ENCODE measurements at places on chromosomes 7 and 10. TPM values are rescaled to one million over a fixed set of nuclear protein-coding genes. Genes with fewer than 3 reads are reported as not detected.

DNA sequence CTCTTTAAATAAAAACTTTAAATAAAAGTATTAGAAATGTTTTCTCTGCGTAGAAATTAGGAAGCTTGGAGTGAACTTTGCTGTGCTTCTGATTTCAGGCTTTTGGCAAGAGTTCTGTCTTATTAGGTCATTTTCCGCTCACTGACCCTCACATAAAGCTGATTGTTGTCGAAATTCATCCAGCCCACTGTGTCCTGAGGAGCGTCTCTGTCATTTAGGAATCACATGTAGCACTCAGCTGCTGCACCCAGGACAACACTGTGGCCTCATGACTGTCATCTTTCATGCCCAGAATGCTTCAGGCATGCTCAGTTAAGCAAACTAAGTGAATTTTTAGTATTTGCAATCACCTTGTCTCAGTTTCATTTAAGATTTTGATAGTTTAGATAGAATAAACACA, 57.8 kb upstream of the MSRB2 start:
- no peaks in the 10 kb centered on the region for H3K4me1 ChIP-seq
- H3K27me3 ChIP-seq = no peaks in the 10 kb centered on the region
- no peak overlapping the region for H3K4me3 ChIP-seq
- no peaks in the 10 kb centered on the region for H3K36me3 ChIP-seq
- no peak overlapping the region for H3K27ac ChIP-seq
- DNase-seq = no peak

- peak overlapping the region; percentile 82 for H3K27ac ChIP-seq
- peaks cover 14% of the 10 kb centered on the region for H3K4me1 ChIP-seq
- peak; percentile 22 for DNase-seq
- H3K4me3 ChIP-seq = peak overlapping the region; percentile 78
- no peaks in the 10 kb centered on the region for H3K36me3 ChIP-seq
Observed at GRCh38 chr7:92835851-92836488, 403 bp downstream of the CDK6 start.

Gene SFTPA1
- total RNA-seq = 0.26 TPM

Gene VENTX
- total RNA-seq = not detected

DNA sequence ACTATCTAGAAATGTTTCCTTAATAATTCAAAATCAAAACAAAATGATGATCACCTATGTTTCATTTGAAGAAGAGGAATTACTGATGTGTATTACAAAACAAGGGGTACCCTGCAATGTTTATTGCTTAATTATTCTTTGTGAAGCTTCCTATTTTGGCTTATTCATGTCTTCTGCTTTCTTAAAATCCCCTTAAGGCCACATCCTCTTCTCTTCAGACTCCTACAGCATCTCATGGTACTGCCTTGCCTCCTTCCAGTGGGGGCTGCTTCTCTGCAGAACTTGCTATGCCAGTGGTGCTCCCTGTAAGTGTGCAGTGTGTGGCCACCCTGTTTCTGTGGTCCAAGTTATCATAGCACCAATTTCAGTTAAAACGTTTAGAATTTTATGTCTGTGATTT, 35.0 kb downstream of the CCDC146 start:
- no peaks in the 10 kb centered on the region for H3K27me3 ChIP-seq
- H3K4me1 ChIP-seq = no peaks in the 10 kb centered on the region
- no peaks in the 10 kb centered on the region for H3K36me3 ChIP-seq
- peak; percentile 19 for DNase-seq

- no peaks in the 10 kb centered on the region for H3K27me3 ChIP-seq
- no peaks in the 10 kb centered on the region for H3K36me3 ChIP-seq
- H3K4me1 ChIP-seq = peaks cover 33% of the 10 kb centered on the region
- DNase-seq = no peak
- no peak overlapping the region for H3K4me3 ChIP-seq
Observed at GRCh38 chr10:80452640-80453039, 1.5 kb upstream of the TSPAN14 start.

- H3K27me3 ChIP-seq = no peaks in the 10 kb centered on the region
- H3K4me1 ChIP-seq = peaks cover 5% of the 10 kb centered on the region
- H3K36me3 ChIP-seq = no peaks in the 10 kb centered on the region
Observed at GRCh38 chr10:84256510-84257342, 11.9 kb downstream of the RGR start.

DNA sequence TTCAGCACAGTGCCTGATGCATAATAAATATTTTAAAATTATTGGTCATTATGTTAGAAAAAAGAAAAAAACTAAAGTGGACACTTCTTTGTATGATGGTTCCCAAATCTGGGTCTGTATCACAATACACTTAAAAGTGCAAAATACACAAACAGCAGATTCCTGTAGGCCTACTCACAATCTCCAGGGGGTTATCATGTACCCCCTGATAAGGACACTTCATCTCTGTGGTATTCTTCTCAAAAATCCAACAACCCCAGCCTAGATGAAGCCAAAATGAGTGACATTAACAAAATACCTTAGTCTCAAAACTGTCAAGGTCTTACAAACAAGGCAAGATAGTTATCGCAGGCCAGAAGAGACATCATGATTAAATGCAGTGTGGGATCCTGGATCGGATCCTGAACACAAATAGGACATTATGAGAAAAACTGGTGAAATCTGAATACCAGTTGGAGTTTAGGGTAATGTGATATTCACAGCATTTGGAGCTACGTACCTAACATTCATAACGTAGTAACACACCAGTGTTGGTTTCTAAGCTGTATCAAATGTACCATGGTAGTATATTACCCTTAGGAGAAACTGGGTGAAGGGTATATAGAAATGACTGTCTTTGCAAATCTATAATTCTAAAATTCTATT, 45.2 kb downstream of the NSUN6 start:
- no peak overlapping the region for H3K27ac ChIP-seq
- DNase-seq = no peak
- no peaks in the 10 kb centered on the region for H3K36me3 ChIP-seq
- peaks cover 5% of the 10 kb centered on the region for H3K4me1 ChIP-seq

- H3K27ac ChIP-seq = no peak overlapping the region
- no peak for DNase-seq
- no peak overlapping the region for H3K4me3 ChIP-seq
Observed at GRCh38 chr10:86376403-86376802, 9.8 kb upstream of the GRID1 start.

Gene ANTXRL
- total RNA-seq = not detected

- H3K27ac ChIP-seq = no peak overlapping the region
- H3K36me3 ChIP-seq = no peaks in the 10 kb centered on the region
- no peaks in the 10 kb centered on the region for H3K27me3 ChIP-seq
- no peak overlapping the region for H3K4me3 ChIP-seq
Observed at GRCh38 chr10:25547382-25547781, 372.6 kb downstream of the GPR158 start.

DNA sequence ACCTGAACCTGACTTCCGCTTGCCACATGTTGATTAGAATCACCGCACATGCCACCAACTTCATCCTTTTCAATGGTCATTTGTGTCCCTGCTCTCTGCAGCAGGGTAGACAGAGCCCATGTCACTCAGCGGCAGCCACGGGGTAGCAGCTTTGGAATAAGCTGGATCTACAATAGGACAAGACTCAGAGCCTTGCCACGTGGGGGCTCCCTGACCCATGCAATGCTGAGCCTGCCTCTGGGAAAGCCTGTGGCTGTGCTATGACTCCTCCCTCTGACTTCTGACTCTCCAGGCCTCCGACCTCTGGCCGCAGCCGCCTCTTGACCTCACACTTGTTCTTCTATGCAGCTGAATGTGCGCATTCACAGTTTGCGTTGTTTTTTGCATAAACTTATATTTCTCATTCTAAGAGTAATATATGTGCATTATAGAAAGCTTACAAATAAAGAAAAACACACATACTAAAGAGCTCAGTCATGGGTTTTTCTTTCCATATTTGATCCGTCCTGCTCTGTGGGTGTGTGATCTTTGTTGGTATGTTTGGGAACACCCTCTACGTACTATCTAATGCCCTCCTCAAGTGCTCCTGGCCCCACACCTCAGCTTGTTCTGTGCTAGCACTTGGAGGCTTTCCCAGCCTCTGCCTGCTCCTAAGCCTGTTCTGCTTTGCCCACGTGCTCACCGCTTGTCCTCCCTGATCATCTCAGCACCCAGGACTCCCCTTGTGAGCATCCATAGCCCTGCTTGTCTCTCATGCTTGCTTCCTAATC, 198.0 kb upstream of the MKI67 start:
- no peaks in the 10 kb centered on the region for H3K36me3 ChIP-seq
- no peak overlapping the region for H3K4me3 ChIP-seq
- H3K4me1 ChIP-seq = no peaks in the 10 kb centered on the region
- H3K27ac ChIP-seq = no peak overlapping the region
- H3K27me3 ChIP-seq = no peaks in the 10 kb centered on the region
- no peak for DNase-seq

- no peaks in the 10 kb centered on the region for H3K27me3 ChIP-seq
- no peaks in the 10 kb centered on the region for H3K4me1 ChIP-seq
- H3K4me3 ChIP-seq = no peak overlapping the region
- H3K36me3 ChIP-seq = no peaks in the 10 kb centered on the region
Observed at GRCh38 chr7:7426676-7427075, 109.0 kb downstream of the COL28A1 start.

DNA sequence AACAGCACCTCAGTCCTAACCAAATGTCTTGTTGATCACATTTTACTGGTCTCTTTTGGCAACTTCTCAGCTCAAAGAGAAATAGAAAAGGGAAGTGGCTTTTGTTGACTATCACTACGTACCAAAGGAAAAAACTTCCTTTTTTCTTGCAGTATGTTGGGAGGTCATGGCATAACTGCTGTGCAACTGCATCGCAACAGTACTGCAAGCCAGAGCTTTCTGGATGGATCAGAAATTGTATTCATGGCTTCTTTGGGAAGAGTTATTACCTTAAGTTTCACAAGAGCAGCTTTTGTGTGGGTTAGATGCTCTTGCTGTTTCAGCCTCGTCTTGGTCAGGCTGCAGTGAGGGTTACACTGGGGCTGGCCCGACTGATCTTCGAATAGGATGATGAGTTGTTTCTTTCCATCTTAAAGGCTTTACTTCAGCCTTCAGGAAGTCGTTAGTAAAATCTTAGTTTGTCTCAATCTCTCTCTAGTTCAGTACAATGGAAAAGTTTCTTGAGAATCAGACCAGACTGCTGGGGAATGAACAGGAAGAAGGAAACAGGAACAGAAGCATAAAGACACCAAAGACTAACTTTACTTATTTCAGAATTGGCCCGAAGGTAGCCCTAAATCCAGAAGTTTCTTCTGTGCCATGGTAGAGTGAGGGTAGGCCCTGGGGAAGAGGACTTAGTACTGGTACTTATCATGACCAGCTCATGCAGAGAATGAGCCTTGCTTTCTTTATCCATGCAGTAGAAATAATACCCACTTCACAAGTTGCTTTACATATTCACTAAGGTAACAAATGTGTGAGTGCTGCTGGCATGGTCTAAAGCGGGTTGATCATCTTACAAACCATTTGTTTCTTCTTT, 153.6 kb downstream of the CELF2 start:
- H3K27ac ChIP-seq = peak overlapping the region; percentile 51
- H3K4me1 ChIP-seq = no peaks in the 10 kb centered on the region
- no peaks in the 10 kb centered on the region for H3K36me3 ChIP-seq

- no peaks in the 10 kb centered on the region for H3K4me1 ChIP-seq
- H3K27me3 ChIP-seq = no peaks in the 10 kb centered on the region
- H3K4me3 ChIP-seq = no peak overlapping the region
- H3K36me3 ChIP-seq = no peaks in the 10 kb centered on the region
- DNase-seq = no peak
Observed at GRCh38 chr10:133446979-133447378, 6.8 kb upstream of the SCART1 start.

GRCh38 chr10:33352175-33352574, 17.7 kb upstream of the NRP1 start:
- no peaks in the 10 kb centered on the region for H3K27me3 ChIP-seq
- no peak for DNase-seq
- H3K36me3 ChIP-seq = no peaks in the 10 kb centered on the region

GRCh38 chr7:142897691-142898090, 12.1 kb upstream of the TRPV6 start:
- H3K4me1 ChIP-seq = peaks cover 26% of the 10 kb centered on the region
- DNase-seq = no peak
- no peak overlapping the region for H3K27ac ChIP-seq
- H3K27me3 ChIP-seq = no peaks in the 10 kb centered on the region
- H3K4me3 ChIP-seq = no peak overlapping the region

DNA sequence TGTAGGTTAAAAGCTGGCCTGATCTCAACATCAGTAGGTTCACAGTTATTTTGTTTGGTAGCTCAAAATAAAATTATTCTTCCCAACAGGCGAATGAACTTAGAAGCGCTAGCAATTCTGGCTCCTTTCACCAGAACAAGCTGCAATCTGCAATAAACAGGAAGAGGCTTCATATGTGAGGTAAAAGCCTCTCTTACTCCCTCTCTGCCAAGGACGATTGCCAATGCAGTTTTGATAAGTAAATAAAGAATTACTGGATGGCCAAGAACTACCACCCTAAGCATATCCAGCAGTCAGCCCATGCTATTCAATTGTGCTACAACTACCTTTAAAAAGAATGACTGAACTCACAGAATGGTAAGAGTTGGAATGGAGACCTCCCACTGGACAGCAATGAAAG, 150.0 kb upstream of the LAMB4 start:
- no peak for DNase-seq
- no peak overlapping the region for H3K27ac ChIP-seq
- H3K4me3 ChIP-seq = no peak overlapping the region

Gene ELFN1
- total RNA-seq = 0.33 TPM

DNA sequence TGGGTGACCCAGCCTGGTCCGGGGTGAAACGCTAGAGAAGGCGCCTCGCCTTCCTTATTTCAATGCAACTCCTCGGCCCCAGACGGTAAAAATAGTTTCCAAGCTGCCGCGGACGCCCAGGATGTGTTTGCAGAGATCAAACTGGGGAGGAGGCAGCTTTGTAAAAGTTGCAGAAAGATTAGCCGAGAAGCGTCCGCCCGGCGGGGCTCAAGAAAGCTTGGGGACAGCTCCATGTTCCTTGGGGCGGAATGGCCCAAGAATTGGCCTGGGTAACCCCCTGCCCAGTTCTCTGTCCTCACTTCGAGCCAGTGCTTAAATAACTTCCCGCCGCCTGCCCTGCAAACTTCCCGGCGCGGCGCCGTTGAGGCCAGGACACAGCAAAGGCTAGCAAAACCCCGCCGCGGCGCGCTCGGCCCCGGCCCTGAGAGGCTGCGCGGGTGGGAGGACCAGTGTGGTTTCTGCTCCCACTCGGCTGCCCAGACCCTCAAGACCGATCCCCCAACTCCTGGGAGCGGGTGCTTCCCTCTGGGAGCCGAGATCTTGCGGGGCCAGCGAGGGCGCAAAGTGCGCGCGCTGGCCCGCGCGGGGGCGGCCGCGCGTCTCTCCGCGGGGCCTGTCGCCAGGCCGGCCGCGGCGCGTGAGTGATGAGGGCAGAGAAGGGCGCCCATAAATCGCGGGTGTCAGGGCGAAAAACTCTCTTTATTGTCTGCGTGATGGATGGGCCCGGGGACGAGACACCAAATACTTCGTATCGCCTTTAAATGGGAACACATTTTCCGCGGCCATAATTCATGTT, 6.3 kb upstream of the ZNF503 start:
- peak overlapping the region; percentile 63 for H3K27ac ChIP-seq
- H3K4me1 ChIP-seq = peaks cover 42% of the 10 kb centered on the region
- H3K4me3 ChIP-seq = peak overlapping the region; percentile 95
- H3K36me3 ChIP-seq = no peaks in the 10 kb centered on the region
- peak; percentile 46 for DNase-seq

Data from body of pancreas (tissue), 4 donors.